Amygdala (tissue), 56 donors: ENCODE measurements at places on chromosomes 6 and 20.

GRCh38 chr20:48359692-48360341 is 468.0 kb downstream of the PREX1 start:
- DNase-seq, result no peak

GRCh38 chr6:90131614-90132423 is 164.8 kb downstream of the BACH2 start:
- no peak for DNase-seq

DNA sequence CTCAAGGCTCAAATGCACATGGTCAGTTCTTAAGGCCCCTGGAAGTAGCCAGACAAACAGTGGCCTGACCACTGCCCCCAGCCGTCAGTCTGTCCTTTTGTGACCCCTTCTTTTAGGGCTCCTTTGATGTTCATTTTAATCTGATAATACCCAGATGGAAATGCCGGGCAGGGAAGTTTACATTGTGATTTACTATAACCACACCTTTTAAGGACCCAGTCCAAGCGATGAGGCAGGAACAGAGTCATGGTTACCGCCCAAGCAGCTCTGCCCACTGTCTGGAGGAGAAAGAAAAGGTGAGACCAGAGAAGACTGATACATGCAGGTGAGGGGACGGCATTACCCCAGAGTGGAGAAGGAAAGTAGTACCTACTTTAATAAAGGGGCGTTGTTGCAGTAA is 110.6 kb downstream of the PLEKHG1 start:
- DNase-seq, result no peak

DNA sequence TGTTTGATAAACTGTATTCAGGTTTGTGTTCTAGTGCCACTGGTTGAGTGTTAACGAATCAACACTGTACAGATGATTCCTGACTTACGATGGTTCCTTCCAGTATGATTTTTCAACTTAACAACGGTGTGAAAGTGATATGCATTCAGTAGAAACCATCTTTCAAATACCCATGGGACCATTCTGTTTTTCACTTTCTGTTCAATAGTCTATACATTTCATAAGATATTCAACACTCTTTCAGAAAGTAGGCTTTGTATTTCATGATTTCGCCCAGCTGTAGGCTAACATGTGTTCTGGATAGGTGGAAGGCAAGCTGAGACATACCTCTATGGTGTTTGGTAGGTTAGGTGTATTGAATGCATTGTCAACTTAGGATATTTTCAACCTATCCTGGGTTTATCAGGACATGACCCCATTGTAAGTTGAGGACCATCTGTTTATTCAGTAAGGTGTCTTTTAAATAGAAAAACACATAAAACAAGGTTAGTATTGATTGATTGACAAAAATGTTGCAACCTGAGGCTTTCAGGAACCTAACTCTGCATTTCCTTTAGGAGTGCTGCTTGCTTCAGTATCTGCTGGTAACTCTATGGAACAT is 32.3 kb downstream of the SYNJ2 start:
- no peak for DNase-seq

DNA sequence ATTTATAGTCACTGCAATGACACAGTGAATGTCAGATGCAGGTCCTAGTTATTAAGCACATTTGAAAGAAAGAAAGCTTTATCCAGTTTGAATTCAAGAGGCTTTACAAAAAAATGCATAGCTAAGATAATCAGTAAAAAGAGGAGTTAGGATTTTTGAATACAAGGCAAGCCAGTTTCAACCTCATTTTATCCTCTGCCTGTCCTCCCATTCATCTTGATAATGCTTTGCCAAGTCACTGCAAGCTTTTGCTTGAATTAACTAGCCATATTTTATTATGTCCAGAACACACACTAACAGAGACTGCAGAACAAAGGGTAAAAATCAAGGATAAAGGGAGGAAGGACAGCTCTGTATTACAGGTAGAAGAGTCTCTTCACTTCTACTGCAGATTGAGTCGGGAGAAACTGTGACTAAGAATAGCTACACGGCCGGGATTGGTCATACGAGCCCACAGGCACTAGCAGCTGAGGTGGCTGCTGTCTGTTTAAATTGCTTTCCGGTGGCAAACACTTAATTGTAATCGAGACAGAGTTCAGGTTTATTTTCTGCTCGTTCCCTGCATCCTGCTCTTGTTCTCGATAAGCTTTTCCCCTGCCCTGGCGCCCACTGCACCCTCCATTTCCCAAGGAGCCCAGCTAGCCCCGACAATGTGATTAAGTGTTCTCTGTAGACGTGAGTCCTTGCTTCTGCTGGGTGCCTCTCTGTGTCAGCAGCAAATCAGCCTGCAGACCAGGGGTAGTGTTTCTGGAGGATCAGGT is 30.5 kb upstream of the AKAP12 start:
- DNase-seq, result no peak

DNA sequence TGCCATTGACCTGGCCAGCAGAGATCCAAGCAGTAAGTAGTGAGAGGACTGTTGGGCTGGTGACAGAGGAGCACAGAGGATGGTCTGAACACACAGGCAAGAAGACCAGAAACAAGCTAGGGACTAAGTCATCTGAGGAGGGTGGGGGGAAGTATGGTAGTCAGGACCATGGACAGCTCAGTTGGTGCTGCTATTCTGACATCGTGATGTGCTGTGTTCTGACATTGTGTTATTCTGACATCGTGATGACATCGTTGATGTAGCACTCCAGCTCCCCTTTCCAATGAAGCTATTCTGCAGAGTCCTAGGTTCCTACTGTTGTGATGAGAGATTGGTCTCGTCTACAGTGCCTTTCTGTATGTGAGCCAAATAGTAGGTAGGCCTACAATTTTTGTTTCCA is 28.7 kb downstream of the CFAP206 start:
- DNase-seq, result no peak

GRCh38 chr6:88983532-88983931 is 20.1 kb upstream of the RNGTT start:
- DNase-seq, result no peak

GRCh38 chr20:21356386-21356785 is 40.9 kb downstream of the NKX2-4 start:
- no peak for DNase-seq

- no peak for DNase-seq
Observed at GRCh38 chr6:135088818-135089809, 34.5 kb upstream of the HBS1L start.

DNA sequence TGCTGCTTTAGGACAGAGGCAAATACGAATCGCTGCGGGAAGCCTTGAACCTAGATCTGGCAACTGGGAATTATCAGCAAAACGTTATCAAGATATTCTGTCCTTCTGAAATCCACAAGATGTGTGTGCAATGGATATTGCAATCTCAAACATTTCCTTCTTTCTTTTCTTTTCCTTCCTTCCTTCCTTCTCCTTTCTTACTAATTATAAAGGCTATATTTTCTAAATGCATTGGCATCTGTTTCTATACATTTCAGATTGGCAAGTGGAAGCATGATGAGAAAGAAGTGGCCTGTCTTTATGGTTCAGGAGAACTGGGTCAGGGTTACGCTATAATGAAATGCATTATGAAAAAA is 2.0 kb downstream of the TAGAP start:
- no peak for DNase-seq

GRCh38 chr6:16243055-16243454 is 4.7 kb downstream of the GMPR start:
- DNase-seq, result peak; percentile 31
